OCI-LY7 (cell line): ENCODE measurements at places on chromosomes 4 and X. TPM values are rescaled to one million over a fixed set of nuclear protein-coding genes. Genes with fewer than 3 reads are reported as not detected.

The UGT2A1 gene
- not detected in 2 replicates for total RNA-seq

The RHOXF1 gene
- total RNA-seq = not detected in 2 replicates

The PPP1R2C gene
- not detected in 2 replicates for total RNA-seq

The SLC9B2 gene
- 36.5 and 38.5 TPM in 2 replicates for total RNA-seq

The ADGRG4 gene
- total RNA-seq = not detected in 2 replicates
